ELF-1 (cell line): ENCODE measurements at places on chromosomes 6 and 20.

GRCh38 chr6:38429546-38429945 lies 210.2 kb downstream of the BTBD9 start:
- DNase-seq: no peak

DNA sequence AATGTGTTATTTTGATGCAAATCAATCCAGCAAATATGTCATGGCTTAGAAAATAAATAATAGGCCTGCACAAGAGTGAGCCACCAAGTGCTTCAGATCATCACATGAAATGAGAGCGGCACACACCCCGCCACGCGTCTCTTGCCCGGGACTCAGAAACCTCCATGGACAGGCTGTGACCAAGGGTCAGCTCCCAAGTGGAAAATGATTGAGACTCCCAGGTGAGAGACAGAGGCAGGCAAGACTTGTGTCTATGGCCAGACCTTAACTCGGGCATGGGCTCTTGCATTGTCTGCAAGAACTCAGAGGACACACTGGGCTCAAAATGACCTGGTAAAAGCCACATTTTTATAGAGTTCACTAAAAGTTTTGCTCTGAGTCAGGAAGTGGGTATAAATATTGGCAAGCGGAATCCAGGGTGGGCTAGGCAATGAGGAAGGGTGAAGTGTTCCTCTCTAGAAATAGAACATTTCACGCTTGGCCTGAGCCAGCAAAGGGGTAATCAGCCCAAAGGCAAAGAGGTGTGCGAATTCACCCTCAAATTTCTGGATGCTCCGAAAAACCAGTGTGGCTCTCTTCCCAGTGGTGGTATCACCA lies 30.7 kb upstream of the RIN2 start:
- no peak for DNase-seq

GRCh38 chr20:19973961-19974629 lies 43.1 kb upstream of the NAA20 start:
- peak; percentile 43 for DNase-seq

DNA sequence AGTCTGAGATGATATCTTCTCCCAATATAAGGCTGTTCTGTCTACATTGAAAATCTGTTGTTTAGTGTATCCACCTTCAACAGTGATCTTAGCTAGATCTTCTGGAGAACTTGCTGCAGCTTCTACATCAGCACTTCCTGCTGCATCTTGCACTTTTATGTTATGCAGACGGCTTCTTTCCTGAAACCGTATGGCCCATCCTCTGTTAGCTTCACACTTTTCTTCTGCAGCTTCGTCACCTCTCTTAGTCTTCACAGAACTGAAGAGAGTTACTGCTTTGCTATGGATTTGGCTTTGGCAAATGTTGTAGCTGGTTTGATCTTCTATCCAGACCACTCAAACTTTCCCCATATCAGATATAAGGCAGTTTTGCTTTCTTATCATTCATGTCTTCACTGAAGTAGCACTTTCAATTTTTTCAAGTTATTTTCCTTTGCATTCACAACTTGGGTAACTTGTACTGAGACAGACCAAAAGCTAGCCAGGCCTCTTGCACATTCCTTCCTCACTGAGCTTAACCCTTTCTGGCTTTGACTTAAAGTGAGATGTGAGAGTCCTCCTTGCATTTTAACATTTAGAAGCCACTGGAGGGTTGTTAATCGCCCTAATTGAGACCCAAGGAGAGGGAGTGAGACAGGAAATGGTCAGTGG lies 110.1 kb downstream of the PREP start:
- no peak for DNase-seq

GRCh38 chr6:125858427-125859320 lies 67.9 kb downstream of the NCOA7 start:
- peak; percentile 84 for DNase-seq
